Camera-type eye (tissue), 1 donor: ENCODE measurements at places on chromosomes 1 and 21. TPM values are rescaled to one million over a fixed set of nuclear protein-coding genes. Genes with fewer than 3 reads are reported as not detected.

COL9A2 gene
- total RNA-seq = 66.9 TPM

CFAP107 gene
- total RNA-seq = not detected

SLAMF7 gene
- 0.22 TPM for total RNA-seq

LRRC71 gene
- total RNA-seq = not detected

IGSF3 gene
- total RNA-seq = 50.4 TPM

DRAM2 gene
- total RNA-seq = 55.0 TPM

ZNF683 gene
- total RNA-seq = not detected

ACOT7 gene
- total RNA-seq = 26.3 TPM

TEX38 gene
- not detected for total RNA-seq

PRAMEF7 gene
- total RNA-seq = not detected

SLC35F3 gene
- total RNA-seq = 6.5 TPM

CD53 gene
- total RNA-seq = 11.1 TPM

COQ8A gene
- total RNA-seq = 44.4 TPM
